ENCODE measurements at places on chromosomes 12 and 14.

GRCh38 chr12:79737875-79738718, 47.3 kb upstream of the PAWR start:
- peak; percentile 61 for DNase-seq

- DNase-seq: no peak
Measured at GRCh38 chr14:37078131-37078530, 94.3 kb downstream of the SLC25A21 start.

- no peak for DNase-seq
Measured at GRCh38 chr12:78383414-78383813, 481.2 kb upstream of the SYT1 start.

DNA sequence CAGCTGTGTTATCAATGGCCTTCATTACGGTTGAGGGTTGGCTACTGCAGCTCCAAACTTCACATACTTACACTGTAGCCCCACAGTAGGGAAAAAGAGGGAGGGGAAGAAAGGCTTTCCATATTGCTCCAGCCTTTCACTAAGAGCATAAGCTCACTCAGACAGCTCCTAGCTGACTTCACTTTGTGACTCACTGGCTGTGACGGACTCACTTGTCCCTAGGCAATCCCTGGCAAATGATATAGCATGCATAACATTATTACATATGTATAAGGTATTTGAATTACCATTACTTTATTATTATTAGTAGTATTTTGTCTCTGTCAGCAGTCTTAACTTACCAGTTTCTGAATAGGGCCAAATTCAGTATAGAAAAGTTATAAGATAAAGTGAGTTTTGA, 350.7 kb downstream of the RMST start:
- DNase-seq: no peak

DNA sequence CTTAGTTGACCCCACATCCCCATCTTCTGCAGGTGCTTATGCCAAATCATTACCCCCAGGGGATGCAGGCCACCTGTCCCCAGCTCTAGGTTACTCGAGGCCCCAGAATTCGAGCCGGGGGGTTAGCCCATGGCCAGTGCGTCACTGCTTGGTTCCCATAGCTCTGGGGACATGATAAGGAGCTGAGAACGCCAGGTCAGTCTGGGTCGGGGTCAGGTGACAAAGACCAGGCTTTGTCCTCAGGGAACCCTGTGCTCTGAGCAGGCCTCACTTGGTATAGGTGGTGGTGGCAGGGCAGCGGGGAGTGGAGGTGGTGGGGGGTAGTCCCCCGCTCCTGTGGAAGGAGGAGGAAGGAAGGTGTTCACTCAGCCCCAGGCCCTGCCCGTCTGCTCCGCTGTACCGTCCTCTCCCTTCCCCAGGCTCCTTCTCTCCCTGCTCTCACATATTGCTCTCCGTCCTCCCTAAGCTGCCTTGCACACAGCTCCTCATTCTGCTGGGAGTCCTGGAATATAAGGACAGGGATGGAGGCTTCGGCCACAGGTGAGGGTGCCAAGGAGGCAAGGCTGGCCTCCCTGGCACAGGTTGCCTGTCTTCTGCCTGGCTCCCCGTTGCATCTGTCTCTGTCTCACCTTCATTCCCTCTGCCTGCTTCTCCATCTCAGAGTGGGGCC, 2.0 kb upstream of the MYH6 start:
- no peak for DNase-seq

DNA sequence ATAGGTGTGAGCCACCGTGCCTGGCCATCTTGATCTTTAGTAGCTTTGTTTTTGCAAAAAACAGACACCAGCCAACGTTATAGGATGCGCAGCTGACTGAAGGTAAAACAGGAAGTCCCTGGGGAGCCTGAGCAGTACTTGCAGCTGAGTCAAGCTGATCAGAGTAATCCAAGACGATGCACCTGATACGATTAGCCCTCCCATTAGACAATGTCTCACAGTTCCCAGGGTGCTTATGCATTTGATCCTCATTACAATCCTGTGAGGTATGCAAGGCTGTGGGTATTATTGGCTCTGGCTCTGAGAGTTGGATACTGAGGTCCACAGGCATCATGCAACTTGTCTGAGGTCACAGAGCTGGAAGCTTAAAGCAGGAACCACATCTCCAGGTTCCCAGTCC, 8.1 kb downstream of the KRT18 start:
- DNase-seq: no peak

GRCh38 chr12:93020631-93021597, 91.8 kb upstream of the EEA1 start:
- no peak for DNase-seq

DNA sequence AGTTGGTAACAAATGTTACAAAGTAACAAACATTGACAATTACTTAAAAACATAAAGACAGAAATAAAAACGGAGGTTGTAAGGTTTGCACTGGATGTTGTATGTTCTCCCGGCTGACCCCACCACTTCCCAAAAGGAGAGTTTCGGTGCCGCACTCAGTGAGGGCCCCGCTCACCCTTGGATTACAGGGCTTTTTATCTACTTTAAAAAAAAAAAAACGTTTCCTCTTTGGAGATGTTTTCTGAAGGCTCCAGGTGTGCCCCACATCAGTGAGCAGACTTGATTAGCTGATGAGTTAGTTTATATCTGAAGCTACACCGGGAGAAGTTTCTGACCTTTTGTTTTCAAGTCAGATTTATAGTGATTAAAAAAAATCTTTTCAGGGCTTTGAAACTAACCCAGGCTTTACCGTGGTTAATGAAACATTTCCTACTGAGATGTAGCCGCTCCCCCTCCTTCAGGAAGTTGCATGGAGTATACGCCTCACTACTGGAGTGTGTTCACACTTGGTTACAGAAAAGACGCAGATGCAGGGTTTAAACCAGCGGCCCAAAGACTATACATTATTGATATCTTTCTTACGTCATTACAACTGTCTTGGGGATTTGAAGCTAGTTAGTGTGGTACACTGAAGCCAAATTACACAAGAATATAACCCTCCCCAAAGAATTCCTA, 38.0 kb upstream of the BCL7A start:
- DNase-seq: no peak

DNA sequence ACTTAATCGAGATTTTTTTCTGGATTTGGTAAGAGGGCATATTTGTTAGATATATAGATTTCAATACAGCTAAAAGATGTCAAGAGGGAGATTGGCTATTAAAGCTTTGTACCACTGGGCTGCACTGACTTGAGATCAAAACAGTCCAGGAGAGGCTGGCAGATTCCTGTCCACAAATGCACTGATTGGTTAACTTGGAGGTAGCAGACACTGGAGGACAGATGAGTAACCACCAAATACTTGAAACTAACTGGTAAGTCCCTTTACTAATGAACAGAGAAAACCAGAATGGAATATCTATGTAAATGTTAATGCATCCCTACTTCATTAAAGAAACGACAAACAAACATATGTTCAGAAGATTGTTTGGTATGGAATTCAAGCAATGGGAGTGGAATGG, 416.6 kb downstream of the LRIG3 start:
- no peak for DNase-seq

DNA sequence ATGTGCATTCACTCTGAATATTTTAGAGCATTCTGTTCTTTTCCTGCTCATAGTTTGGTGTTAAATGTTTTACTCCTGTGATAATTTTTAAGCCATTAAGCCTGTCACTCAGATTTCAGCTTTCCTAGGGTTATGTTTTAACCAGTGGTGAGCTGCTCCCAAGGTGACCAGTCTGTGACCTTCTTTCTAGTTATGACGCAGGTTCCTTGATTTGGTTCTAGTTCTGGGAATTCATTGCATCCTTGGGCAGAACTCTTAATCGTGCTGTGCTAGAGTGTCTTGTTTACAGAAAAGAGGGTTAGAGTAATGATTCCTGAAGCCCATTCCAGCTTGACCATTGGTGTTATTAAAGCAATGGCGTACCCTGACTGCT, 2.2 kb downstream of the GABARAPL1 start:
- peak; percentile 81 for DNase-seq

GRCh38 chr12:95277139-95277538, 59.5 kb downstream of the VEZT start:
- DNase-seq: peak; percentile 10

GRCh38 chr12:75374971-75375370, 15.9 kb upstream of the GLIPR1L2 start:
- DNase-seq: no peak

GRCh38 chr12:121827351-121828099, 23.7 kb downstream of the SETD1B start:
- DNase-seq: no peak

DNA sequence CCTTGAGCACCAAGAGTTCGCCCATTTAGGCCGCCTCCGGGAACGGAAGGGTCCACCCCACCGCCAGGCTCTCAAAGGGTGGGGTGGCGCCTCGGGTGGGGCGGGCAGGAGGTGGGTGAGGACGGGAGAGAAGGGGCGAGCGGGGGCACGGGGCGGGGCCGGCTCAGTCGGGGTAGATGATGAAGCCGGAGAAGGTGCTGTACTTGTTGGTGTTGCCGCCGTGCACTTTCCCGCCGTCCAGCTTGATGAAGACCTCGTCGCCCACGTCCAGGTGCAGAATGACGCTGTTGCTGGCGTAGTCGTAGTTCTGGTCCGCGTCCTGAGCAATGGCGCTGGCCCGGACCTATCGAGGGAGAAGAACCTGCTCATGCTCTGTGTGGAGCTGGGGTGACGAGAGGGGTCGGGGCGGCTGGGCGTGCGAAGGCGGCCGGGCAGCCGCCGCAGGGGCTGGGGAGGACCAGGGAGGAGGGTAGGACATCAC, 4.1 kb downstream of the C1QL4 start:
- DNase-seq: no peak

- no peak for DNase-seq
Measured at GRCh38 chr12:48031135-48031960, 27.1 kb upstream of the COL2A1 start.

DNA sequence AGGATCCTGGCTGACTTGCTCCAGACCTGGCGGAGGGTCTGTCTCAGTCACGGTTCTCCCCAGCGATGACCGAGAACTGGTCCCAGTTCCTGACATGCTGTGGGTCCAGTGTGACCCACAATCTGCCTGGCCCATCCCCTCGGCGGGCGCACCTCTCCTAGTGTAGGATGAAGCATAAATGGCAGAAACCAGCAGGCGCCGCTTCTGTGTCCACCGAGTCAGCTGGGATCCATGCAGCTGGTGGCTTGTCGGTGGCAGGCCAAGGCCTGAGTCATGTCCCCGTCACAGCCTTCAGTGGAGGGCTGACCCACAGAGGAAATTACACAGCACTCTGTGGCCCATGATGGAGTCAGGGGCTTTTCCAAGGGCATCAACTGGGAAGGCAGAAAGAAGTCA, 38.5 kb downstream of the NFKBIA start:
- peak; percentile 35 for DNase-seq

DNA sequence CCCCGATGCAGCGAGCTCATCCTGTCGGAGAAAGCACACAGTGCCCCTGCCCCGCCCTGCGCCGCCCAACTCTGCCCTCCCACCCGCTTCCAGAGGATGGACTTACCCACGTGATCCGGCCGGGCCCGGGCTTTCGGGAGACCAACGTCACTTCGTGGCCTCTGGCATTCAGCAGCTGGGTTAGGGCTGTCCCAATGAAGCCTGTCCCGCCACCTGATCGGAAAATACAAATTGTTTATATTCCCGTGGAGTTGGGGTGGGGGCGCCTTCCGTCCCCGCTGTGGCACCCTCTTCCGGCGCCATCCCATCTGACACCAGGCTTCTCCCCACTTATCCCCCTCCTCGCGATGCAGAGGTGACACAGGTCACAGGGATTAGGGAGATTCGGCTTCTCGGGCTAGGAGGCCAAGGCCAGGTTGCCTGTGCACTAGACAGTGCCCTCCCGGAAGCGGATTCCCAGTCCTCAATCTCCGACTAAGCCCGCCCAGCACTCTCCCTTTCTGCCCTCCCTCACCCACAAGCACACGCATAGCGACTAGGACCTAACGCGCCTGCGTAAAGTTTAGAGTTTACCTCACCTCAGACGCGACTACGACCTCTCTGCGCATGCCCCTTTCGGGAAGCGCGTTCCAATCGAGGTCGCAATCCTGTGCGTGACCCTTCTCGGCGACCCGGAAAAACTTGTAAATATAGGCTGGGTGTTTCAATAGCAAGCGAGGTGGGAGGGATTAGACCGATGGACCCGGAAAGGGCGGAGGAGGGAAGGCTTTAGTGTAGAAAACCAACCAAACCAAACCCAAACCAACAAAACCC, at the start of gene SDR39U1:
SDR39U1 (minus strand) TSS at position 537 of the 813 bp plus-strand sequence; CDS start at position 530, 7 bp downstream.
- DNase-seq: peak; percentile 97

- DNase-seq: no peak
Measured at GRCh38 chr12:53313996-53314395, 7.4 kb downstream of the AAAS start.
